ENCODE measurements at places on chromosomes 2 and 18. TPM values are rescaled to one million over a fixed set of nuclear protein-coding genes. Genes with fewer than 3 reads are reported as not detected.

The TMEM182 gene
- total RNA-seq: 2.9 TPM

The ABHD3 gene
- 21.4 TPM for total RNA-seq

The B3GNT7 gene
- total RNA-seq: 0.10 TPM

The AGFG1 gene
- total RNA-seq: 80.3 TPM

The DRC1 gene
- total RNA-seq: not detected

DNA sequence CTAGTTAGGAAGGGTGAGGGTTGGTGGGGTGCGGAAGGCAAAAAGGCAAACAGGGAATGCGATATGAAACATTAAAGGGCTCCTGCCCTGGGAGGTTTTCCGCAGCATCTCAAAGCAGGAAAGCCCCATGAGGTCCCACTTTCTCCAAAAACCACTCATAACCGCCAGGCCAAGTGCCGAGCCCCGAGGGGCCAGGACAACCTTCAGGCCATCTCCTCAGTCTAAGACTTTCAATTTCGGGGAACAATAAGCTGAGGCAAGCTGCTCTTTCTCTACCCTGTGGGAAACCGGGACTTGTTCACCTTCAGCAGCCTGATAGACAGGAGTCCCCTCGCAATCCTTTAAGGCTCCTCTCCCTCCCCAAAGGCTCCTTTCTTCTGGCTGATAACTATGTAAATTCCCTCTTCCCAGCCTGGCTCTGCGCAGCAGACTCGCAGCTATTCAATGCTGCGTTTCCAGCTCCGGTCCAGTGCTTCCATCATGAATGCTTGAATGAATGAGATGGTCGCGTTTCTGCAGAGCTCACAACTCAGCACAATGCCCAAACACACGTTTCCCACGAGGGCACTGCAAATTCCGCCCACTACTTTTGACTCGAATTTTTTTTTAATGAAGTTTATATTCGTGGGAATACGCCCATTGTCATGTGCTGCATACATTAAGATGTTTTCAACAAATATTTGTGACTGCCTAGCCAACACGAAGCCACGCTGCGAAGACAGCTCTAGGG, 1.4 kb downstream of the LAMA1 start:
- peak; percentile 22 for DNase-seq

GRCh38 chr18:13173578-13174145, 44.9 kb upstream of the LDLRAD4 start:
- DNase-seq: no peak

DNA sequence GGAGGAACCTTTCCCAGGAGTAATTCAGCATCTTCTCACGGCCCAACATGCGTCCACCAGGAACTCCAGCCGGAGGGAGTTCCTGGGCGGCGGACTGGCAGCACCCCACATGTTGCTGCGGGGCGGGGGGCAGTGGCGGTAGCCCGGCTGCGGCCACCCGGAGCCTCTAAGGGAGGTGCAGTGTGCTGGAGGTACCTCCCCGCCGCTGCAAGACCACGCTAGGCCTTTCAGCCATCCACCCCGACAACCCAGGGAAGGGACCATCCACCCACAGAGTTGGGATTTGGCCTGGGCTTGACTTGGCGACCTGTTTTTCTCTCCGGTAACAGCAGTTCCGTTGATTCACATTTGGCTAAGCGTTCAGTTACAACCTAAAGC, 625 bp downstream of the LYPD6 start:
- peak; percentile 8 for DNase-seq

- no peak for DNase-seq
Measured at GRCh38 chr2:69154106-69154505, 141.1 kb downstream of the ANTXR1 start.

- no peak for DNase-seq
Measured at GRCh38 chr18:59990121-59990823, 90.5 kb downstream of the PMAIP1 start.

- no peak for DNase-seq
Measured at GRCh38 chr2:107072150-107072940, 186.4 kb upstream of the ST6GAL2 start.

DNA sequence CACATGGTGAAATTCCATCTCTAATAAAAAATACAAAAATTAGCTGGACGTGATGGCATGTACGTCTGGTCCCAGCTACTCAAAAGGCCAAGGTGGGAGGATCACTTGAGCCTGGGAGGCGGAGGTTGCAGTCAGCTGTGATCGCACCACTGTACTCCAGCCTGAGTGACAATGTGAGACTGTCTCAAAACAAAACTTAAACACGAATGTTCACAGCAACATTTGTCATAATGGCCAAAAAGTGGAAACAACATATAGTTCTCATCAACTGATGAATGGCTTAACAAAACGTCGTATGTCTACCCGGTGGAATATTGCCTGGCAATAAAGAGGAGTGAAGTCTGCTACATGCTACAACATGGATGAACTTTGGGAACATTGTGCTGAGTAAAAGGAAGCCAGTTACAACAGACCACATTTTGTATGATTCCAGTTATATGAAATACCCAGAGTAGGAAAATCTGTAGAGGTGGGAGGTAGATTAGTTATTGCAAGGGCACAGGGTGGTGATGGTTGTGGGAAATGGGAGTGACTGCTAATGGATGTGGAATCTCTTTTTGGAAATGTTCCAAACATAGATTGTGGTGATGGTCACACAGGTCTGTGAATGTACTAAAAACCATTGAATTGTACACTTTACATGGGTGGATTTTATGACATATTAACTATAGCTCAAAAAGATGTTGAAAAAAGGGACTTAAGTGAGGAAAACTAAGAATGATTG, 478.2 kb downstream of the PTPRM start:
- DNase-seq: no peak

Measured in foreskin keratinocyte (primary cell).